HepG2 (cell line): ENCODE measurements at places on chromosomes 13 and 19. TPM values are rescaled to one million over a fixed set of nuclear protein-coding genes. Genes with fewer than 3 reads are reported as not detected.
A peak's percentile ranks its signal among the peaks of the same experiment; 100 is the strongest.

PSPN gene
- 0.95 and 1.1 TPM in 2 replicates for total RNA-seq

MEIOSIN gene
- total RNA-seq, result not detected in 2 replicates

ZNF541 gene
- total RNA-seq, result 0.04 TPM in 1 of 2 replicates, not detected in the other

NKG7 gene
- not detected in 2 replicates for total RNA-seq

GRCh38 chr13:103976371-103976770 is 910.2 kb upstream of the SLC10A2 start:
- no peaks in the 10 kb centered on the region for H3K4me1 ChIP-seq
- no peak overlapping the region for H3K4me3 ChIP-seq
- no peak for DNase-seq
- no peak overlapping the region for H3K27ac ChIP-seq
- H3K27me3 ChIP-seq, result no peaks in the 10 kb centered on the region
- H3K36me3 ChIP-seq, result no peaks in the 10 kb centered on the region

DNA sequence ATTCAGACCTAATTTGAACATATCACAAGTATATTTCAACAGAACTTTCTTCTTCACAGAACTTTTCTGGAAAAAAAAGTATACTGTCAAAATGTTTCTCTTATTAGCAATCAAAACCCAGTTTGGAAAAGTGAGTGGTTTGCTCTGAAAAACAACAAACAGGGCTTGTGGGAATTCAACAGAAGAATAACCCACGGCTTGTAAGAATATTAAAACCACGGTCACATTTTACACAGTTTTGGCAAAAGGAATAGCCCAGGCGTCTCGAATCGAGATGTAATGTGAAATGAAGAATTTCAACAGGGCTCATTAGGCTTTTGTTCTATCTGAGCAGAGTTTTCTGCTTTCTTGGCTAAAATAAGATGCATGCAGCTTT is 70.7 kb downstream of the COL4A2 start:
- no peaks in the 10 kb centered on the region for H3K4me1 ChIP-seq
- no peak overlapping the region for H3K4me3 ChIP-seq
- DNase-seq, result no peak
- no peak overlapping the region for H3K27ac ChIP-seq
- H3K36me3 ChIP-seq, result no peaks in the 10 kb centered on the region
- peaks cover 5% of the 10 kb centered on the region; the same call in 1 of the 2 replicates for H3K27me3 ChIP-seq

GRCh38 chr19:44109458-44109857 is 3.7 kb upstream of the ZNF225 start:
- no peak overlapping the region for H3K27ac ChIP-seq
- H3K4me1 ChIP-seq, result peaks cover 11% of the 10 kb centered on the region
- peaks cover 17% of the 10 kb centered on the region; the same call in 2 of the 3 replicates for H3K36me3 ChIP-seq

GRCh38 chr19:1356508-1356865 is 27.2 kb upstream of the NDUFS7 start:
- no peak overlapping the region for H3K4me3 ChIP-seq
- no peak overlapping the region for H3K27ac ChIP-seq
- DNase-seq, result no peak
- H3K27me3 ChIP-seq, result no peaks in the 10 kb centered on the region

GRCh38 chr13:30577401-30577852 is 40.3 kb upstream of the USPL1 start:
- H3K27ac ChIP-seq, result no peak overlapping the region
- peak; percentile 13 for DNase-seq
- H3K4me3 ChIP-seq, result no peak overlapping the region
- H3K36me3 ChIP-seq, result no peaks in the 10 kb centered on the region
- no peaks in the 10 kb centered on the region for H3K4me1 ChIP-seq

- H3K36me3 ChIP-seq, result peaks cover 85% of the 10 kb centered on the region
- no peaks in the 10 kb centered on the region for H3K27me3 ChIP-seq
- H3K4me3 ChIP-seq, result no peak overlapping the region
- no peaks in the 10 kb centered on the region for H3K4me1 ChIP-seq
- DNase-seq, result peak; percentile 53
- H3K27ac ChIP-seq, result no peak overlapping the region
Observed at GRCh38 chr19:6694147-6694815, 24.3 kb upstream of the TNFSF14 start.

GRCh38 chr19:43674596-43674995 is 4.6 kb upstream of the PLAUR start:
- H3K27ac ChIP-seq, result no peak overlapping the region
- H3K27me3 ChIP-seq, result no peaks in the 10 kb centered on the region; the same call in 1 of the 2 replicates
- peaks cover 20% of the 10 kb centered on the region for H3K4me1 ChIP-seq
- DNase-seq, result no peak
- no peak overlapping the region for H3K4me3 ChIP-seq
- no peaks in the 10 kb centered on the region for H3K36me3 ChIP-seq

DNA sequence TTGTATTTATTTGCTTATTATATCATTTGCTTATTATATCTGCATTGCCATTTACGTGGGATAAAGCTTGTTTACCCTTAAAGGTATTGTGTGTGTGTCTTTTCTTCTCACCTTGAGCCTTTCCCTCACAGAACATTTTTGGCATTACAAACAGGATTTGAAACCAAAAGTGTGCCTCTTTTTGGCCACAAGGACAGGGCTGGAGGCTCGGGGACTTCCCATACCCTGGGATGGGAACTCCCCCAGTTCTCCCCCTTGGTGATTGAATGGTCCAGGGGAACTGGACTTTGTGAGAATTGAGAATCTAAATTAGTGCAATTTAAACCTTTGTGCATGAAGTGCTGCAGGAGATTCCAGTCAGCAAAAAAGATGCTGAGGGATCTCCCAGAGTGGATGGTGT is 2.4 kb upstream of the ZNF506 start:
- no peak overlapping the region for H3K27ac ChIP-seq
- no peak overlapping the region for H3K4me3 ChIP-seq
- no peak for DNase-seq
- no peaks in the 10 kb centered on the region for H3K36me3 ChIP-seq
- no peaks in the 10 kb centered on the region for H3K27me3 ChIP-seq

DNA sequence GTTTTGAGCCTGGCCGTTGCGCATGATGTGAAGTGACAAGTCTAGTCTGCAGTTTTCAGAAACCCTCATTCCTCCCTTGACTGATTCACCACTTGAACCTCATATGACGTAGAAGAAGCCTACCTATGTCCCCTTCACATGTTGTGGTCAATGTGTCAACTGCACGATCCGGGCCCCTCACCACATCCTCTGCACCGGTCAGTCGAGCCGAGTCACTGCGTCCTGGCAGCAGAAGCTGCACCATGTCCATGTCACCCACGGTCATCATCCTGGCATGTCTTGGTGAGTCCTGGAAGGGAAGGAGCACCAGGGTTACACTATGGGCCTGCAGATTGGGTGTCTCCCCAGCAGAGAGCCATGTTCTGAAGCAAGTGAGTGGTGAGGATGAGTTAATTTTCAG is at the start of gene KIR2DL4:
Gene KIR2DL4 (plus strand): TSS at position 201 of the 400 bp plus-strand sequence. CDS start 42 bp downstream, at position 243.
- no peak for DNase-seq
- peaks cover 2% of the 10 kb centered on the region; the same call in 1 of the 2 replicates for H3K27me3 ChIP-seq
- no peak within 1 kb of the TSS for H3K27ac ChIP-seq
- no peak within 1 kb of the TSS for H3K4me3 ChIP-seq
